ENCODE measurements at places on chromosomes 5 and 9. TPM values are rescaled to one million over a fixed set of nuclear protein-coding genes. Genes with fewer than 3 reads are reported as not detected.

DNA sequence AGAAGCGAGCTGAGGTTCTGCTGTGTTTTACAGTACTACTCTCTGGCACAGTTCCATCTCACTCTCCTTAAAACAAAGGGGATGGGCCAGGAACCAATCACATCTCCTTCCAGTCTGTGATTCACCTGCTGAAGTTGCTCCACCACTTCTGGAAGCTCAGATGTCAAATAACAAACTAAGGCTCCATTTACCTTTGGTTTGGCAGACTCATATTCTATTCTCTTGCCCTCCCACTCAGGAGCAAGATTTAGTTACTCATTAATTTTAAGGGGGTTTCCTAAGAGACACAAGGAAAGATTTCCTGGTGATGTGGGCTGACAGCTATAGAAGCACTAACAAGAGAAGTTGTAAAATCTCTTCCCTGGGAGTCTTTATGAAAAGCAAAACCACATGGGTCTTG lies 37.8 kb upstream of the KIF2A start:
- H3K4me1 ChIP-seq, result no peaks in the 10 kb centered on the region
- no peaks in the 10 kb centered on the region for H3K36me3 ChIP-seq
- DNase-seq, result no peak
- no peak overlapping the region for H3K27ac ChIP-seq
- no peaks in the 10 kb centered on the region for H3K27me3 ChIP-seq

DNA sequence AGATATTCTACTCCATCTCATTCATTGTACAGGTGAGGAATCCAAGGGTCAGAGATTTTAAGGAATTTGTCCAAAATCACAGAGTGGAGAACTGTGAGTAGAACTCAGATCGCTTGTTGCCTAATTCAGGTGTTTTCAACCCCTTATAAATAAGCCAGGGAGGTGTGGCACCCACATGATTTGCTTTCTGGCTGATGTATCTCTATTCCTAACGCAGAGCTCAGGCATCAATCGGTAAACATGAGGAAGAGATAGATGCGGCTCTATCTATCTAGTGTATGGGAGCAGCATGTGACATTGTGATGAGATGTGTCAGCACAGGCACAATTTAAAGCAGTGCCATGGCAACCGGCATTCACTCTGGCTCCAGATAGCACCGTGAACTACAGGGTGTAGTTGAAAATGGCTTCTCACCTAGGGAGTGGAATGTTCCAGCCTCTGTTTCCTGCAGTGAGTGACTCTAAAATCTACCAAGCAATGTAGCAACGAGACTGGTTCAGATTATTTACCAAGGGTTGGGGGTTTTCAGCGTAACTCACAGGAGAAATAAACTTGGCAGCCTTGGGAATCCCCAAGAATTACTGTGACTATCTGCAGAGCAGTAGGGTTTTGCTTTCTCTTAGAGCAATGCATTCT lies 53.4 kb upstream of the SUB1 start:
- DNase-seq, result no peak
- H3K4me1 ChIP-seq, result no peaks in the 10 kb centered on the region
- no peak overlapping the region for H3K27ac ChIP-seq
- no peaks in the 10 kb centered on the region for H3K36me3 ChIP-seq
- H3K4me3 ChIP-seq, result no peak overlapping the region
- no peaks in the 10 kb centered on the region for H3K27me3 ChIP-seq

DNA sequence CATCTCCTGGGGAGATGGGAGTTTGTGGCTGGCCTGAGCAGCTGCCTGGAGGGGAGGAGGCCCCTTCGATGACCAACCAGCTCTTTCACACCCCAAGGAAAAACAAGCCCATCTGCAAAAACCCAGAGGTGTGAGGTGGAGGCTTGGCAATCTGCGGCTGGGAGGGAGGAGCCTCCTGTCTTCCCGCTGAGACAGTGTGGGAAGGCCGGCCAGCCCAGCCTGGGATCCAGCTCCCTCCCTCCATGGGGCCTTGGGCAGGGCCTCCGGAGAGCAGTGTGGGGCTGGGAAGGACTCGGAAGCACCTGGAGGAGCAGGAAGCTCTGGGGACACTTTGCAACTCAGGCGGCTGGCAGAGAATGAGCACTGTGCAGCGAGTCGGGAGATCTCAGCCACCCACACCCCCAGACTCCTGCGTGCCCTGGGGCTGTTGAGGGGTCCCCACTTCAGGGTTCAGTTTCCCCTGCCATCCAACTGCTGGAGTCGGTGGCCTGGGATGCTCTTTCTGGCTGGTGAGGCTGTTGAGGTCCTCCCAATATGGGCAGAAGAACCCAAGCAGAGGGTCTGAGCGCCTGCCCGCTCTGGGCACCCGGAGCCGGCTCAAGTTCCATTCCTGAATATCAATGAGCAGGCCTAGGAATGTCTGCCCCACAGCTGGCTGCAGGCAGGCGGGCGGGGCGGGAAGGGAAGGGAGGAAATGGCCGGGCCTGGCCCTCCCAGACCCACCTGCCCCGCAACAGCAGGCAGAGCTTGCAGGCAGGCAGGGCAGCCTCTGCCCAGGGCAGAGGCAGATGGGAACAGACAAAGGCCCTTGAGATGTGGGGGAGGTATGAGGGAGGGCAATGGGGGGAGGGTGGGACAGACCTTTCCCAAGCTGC lies 101.1 kb downstream of the FGF18 start:
- no peak for DNase-seq
- H3K36me3 ChIP-seq, result no peaks in the 10 kb centered on the region
- no peak overlapping the region for H3K4me3 ChIP-seq
- H3K4me1 ChIP-seq, result peaks cover 29% of the 10 kb centered on the region
- no peaks in the 10 kb centered on the region for H3K27me3 ChIP-seq

The LOX gene
- 8.4 TPM for total RNA-seq

- no peaks in the 10 kb centered on the region for H3K27me3 ChIP-seq
- H3K4me3 ChIP-seq, result peak within 1 kb of the TSS; percentile 83
- peak; percentile 82 for DNase-seq
- H3K27ac ChIP-seq, result peak within 1 kb of the TSS; percentile 95
Observed at GRCh38 chr5:177473443-177474001, at the start of gene DBN1. Gene DBN1 (minus strand): TSS chr5:177473634. CDS start chr5:177473521, 113 bp downstream.

DNA sequence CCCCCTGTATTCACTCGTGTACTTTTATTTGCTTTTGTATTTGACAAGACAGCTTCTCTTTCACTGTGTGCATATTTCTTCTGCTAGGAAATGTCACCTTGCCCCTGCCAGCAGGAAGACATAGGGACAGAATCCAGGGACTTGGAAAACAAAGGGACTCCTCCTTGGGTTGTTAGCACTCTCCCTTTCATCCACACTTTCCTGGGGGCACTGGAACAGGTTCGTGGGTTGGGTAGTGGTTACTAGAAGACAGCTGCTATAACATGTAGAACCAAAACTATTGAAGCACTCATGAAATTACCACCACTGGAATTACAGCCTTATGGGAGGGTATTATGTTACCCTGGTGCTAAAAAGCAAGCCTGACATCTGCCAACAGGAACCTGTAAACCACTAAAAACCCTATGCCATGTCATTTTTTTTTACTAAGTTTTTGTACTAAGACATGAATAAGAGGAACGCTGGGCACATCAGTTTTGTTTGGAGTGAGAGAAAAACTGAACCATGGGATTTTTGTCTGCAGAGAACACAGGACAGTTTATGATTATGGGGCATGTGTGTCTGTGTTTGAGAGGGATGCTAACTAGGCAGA lies 4.7 kb upstream of the CCL28 start:
- DNase-seq, result no peak
- no peaks in the 10 kb centered on the region for H3K36me3 ChIP-seq
- H3K27ac ChIP-seq, result no peak overlapping the region
- peaks cover 4% of the 10 kb centered on the region for H3K4me1 ChIP-seq
- H3K27me3 ChIP-seq, result no peaks in the 10 kb centered on the region
- H3K4me3 ChIP-seq, result no peak overlapping the region

The RGMB gene
- total RNA-seq, result 25.0 TPM

- H3K27me3 ChIP-seq, result no peaks in the 10 kb centered on the region
- DNase-seq, result no peak
- H3K4me1 ChIP-seq, result no peaks in the 10 kb centered on the region
- no peak overlapping the region for H3K4me3 ChIP-seq
- H3K36me3 ChIP-seq, result no peaks in the 10 kb centered on the region
- H3K27ac ChIP-seq, result no peak overlapping the region
Observed at GRCh38 chr9:12539580-12539975, 153.6 kb upstream of the TYRP1 start.

- H3K27me3 ChIP-seq, result no peaks in the 10 kb centered on the region
- H3K4me3 ChIP-seq, result no peak overlapping the region
- no peak for DNase-seq
- peaks cover 17% of the 10 kb centered on the region for H3K36me3 ChIP-seq
- no peak overlapping the region for H3K27ac ChIP-seq
Observed at GRCh38 chr9:20914556-20914955, 116.9 kb downstream of the HACD4 start.

The RLN2 gene
- not detected for total RNA-seq

The SSBP2 gene
- total RNA-seq, result 89.2 TPM

DNA sequence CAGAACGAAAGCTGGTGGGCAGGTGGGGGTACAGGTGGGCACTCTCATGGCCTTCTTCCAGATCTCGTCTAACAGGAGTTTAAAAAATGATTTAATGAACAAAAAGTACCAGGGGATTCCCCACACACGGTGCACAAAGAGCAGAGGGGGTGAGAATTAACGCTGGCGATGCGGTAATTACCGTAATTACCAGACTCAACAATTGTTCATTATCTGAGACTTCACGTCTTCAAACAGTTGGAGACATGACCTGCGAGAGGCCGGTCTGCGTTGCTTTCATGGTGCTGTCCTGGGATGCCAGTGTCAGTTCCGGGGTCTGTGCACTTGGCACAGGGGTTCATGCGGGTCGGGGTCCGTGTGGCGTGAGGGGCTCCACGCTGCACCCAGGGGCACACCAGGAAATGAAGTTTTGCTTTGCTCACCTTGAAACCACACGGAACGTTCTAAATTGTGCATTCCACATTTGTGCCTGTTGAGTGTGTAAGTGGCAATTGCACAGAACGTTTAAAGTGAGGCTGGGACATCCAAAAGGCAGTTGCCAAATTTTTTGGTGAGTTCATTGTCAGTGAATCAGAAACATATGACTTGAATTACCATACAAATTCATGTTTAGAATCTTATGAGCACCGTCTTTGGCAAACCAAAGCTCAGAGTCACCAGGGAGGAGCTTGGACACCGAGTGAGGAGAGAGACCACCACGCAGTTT lies 256.4 kb upstream of the IRX1 start:
- no peak overlapping the region for H3K4me3 ChIP-seq
- DNase-seq, result peak; percentile 19
- H3K27me3 ChIP-seq, result no peaks in the 10 kb centered on the region
- no peaks in the 10 kb centered on the region for H3K36me3 ChIP-seq

GRCh38 chr9:121638399-121638798 lies 13.0 kb upstream of the DAB2IP start:
- H3K36me3 ChIP-seq, result no peaks in the 10 kb centered on the region
- H3K4me3 ChIP-seq, result no peak overlapping the region
- H3K4me1 ChIP-seq, result peaks cover 62% of the 10 kb centered on the region
- H3K27ac ChIP-seq, result peak overlapping the region; percentile 69

DNA sequence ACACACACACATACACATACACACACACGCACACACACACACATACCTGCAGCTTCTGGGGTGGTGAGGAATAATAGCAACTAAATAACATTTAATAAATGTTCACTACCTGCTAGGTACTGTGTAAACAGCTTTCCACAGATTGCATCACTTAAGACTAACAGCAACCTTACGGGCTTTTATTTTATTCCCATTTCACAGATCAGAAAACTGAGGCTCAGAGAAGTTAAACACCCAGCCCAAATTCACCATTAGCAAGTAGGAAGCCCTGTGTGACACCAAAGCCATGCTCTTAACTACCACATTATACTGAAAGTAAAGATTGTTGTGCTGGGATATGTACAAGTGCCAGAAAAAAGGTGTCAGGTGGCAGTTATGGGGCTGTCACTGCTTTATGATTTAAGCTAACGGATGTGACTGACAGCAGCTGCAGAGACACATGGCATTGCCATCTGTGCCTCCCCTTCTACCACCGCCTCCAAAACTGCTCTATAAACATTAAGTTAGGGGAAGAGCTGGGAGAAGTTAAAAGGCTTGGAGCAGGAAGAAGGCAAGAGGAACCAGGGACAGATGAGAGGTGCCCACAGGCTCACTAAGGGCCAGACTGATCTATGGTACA lies 13.6 kb downstream of the MTMR12 start:
- no peak for DNase-seq
- no peaks in the 10 kb centered on the region for H3K27me3 ChIP-seq
- no peak overlapping the region for H3K27ac ChIP-seq
- peaks cover 18% of the 10 kb centered on the region for H3K4me1 ChIP-seq
- no peak overlapping the region for H3K4me3 ChIP-seq
- H3K36me3 ChIP-seq, result no peaks in the 10 kb centered on the region

GRCh38 chr5:95799191-95799835 lies 23.2 kb downstream of the GLRX start:
- peaks cover 24% of the 10 kb centered on the region for H3K36me3 ChIP-seq
- H3K27me3 ChIP-seq, result no peaks in the 10 kb centered on the region
- no peak overlapping the region for H3K27ac ChIP-seq
- no peak overlapping the region for H3K4me3 ChIP-seq

GRCh38 chr9:7811677-7812076 lies 12.1 kb upstream of the DMAC1 start:
- no peak overlapping the region for H3K4me3 ChIP-seq
- no peaks in the 10 kb centered on the region for H3K4me1 ChIP-seq
- no peaks in the 10 kb centered on the region for H3K36me3 ChIP-seq
- no peak overlapping the region for H3K27ac ChIP-seq
- no peaks in the 10 kb centered on the region for H3K27me3 ChIP-seq

The TLX3 gene
- total RNA-seq, result not detected

All from sigmoid colon (tissue), 7 donors.